ENCODE measurements at places on chromosomes 16 and 17.

DNA sequence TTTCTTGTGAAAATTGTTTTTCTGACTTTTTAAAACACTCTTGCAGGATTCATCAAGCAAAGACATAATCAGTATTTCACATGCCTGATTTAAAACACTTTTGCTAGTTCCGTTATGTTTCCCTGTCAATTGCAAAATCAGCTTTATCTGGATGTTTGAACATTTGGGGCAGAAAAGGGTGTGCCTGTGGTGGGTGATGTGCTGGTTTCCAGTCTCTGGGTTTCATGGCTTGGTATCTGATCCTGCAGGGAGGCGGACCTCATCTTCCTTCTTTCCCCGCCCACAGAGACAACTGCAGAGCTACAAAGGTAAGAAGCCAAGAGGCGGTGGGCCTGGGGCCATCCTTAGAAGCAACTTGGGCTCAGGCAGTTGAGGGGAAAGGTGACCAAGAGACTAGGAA, 41.8 kb downstream of the NLRC5 start:
- no peak for DNase-seq

DNA sequence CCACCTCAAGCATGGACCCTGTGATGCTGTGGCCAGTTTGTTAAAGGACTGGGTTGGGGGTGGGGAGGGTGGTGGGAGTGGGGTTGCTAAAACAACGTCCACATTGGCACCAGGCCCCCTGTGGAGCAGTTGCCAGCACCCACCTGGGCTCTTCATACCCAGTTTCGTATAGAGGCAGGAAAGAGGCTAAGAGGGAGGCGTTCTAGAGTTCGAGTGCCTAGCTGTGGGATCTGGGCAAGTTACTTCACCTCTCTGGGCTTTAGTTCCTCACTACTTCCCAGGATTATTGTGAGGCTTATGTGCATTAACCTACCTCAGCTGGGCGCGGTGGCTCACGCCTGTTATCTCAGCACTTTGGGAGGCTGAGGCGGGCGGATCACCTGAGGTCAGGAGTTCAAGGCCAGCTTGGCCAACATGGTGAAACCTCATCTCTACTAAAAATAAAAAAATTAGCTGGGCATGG, 1.4 kb downstream of the MFAP4 start:
- DNase-seq = no peak

GRCh38 chr16:67775273-67775672, 31.1 kb downstream of the RANBP10 start:
- no peak for DNase-seq

DNA sequence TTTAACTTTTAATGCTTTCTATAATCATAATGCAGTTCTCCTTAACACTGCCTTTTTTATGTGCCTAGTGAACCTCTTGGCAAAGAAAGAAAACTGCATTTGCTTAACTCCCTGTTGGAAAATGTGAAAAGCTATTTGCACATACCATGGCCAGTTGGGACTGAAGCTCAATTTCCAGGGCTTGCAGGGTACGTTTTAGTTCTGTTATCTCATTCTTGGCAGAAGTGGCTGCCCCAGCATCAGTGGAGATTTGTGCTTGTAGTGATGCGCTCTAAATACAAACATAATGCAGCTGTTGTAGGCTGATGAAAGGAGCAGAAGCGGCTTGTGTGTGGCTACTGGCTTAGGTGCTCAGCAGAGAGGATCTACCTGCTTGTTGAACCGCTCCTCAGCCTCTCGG, 3.7 kb downstream of the KRT24 start:
- no peak for DNase-seq

Data from activated CD4-positive, alpha-beta T cell treated with anti-CD3 and anti-CD28 coated beads, Interleukin-2, Interleukin-4, amounts not matched to agents 100 ng/mL and 50 ng/mL, durations not matched to agents 16 hours and 8 hours (primary cell).